ENCODE measurements at places on chromosomes 16 and 17.

GRCh38 chr16:69306031-69306430 lies 5.1 kb upstream of the VPS4A start:
- DNase-seq = no peak

GRCh38 chr17:33330877-33331276 lies 37.8 kb upstream of the ASIC2 start:
- no peak for DNase-seq

DNA sequence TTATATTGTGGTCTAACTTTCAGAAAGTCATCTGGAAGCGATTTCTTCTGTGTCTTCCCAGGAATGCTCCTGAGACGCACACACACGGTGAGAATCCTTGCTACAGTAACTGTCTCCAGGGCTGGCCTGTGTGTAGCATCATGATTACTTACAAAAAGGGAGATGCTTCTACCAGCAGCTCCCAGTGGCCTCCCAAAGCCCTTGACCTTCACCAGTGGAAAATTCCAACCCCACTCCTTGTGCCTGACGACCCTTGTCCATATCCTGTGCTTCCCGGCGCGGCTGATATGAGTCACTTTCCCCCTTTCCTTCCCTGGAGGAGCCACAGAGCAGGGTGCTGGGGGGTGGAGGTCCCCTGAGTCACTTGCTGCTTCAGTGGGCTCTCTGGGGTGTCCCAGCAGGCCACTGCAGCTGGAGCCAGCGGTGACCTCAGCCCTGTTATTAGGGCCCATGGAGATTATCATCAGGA lies 22.1 kb upstream of the NAT9 start:
- DNase-seq = no peak

- DNase-seq = no peak
Observed at GRCh38 chr17:44865231-44865660, 17.6 kb downstream of the HIGD1B start.

DNA sequence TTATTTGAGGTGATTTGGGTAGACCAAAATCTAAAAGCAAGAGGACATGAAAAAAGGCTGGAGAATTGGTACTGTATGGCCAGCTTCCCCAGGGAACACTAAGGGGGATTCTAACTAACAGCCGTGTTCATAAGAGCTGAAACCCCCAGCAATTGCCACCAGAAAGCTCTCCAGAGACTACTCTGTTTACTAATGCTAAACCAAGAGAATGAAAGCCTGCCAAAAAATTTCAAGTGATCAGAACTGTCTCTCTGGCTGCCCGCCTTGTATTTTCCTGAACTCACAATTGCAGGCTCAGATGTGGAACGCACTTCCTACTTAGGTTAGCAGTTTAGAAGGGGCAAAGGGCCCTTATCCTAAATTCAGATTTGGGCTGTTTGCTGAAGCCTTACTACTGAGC lies 24.1 kb downstream of the MYH10 start:
- no peak for DNase-seq

GRCh38 chr17:10888858-10889257 lies 51.0 kb upstream of the PIRT start:
- no peak for DNase-seq

Data from upper lobe of right lung (tissue), 1 donor.